ENCODE measurements at places on chromosomes 1 and 21.

GRCh38 chr1:41444246-41444645 is 40.2 kb downstream of the EDN2 start:
- no peak for DNase-seq

GRCh38 chr1:162137179-162137960 is 67.9 kb downstream of the NOS1AP start:
- DNase-seq = no peak

DNA sequence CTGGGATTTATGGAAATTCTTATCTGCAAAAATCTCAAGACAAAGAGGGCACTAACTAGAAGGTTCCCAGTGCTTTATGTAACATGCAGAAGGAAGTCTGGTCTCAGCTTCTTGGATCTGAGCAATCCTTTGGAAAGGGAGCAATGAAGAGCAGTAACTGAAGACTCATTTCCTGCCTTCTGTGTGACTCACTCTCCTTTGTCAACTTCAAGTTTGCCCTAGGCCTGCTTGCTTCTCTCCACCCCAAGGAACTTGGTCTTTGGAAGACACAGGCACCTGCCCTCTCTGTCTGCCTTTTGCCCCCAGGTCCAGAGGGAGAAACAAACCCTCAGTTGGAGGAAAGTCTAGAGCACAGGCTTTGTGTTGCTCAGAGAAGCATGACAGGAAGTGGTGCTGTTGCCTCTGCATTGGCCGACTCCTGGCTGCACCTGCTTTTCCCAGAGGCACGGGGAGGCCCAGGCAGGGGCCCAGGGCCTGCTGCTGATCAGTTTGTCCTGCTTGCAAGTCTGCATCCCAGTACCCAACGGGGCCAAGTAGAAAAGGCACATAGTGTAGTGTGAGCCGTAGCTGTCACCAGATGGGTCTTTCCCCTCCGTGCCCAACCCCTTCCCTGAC is 137.2 kb downstream of the DHRS3 start:
- no peak for DNase-seq

DNA sequence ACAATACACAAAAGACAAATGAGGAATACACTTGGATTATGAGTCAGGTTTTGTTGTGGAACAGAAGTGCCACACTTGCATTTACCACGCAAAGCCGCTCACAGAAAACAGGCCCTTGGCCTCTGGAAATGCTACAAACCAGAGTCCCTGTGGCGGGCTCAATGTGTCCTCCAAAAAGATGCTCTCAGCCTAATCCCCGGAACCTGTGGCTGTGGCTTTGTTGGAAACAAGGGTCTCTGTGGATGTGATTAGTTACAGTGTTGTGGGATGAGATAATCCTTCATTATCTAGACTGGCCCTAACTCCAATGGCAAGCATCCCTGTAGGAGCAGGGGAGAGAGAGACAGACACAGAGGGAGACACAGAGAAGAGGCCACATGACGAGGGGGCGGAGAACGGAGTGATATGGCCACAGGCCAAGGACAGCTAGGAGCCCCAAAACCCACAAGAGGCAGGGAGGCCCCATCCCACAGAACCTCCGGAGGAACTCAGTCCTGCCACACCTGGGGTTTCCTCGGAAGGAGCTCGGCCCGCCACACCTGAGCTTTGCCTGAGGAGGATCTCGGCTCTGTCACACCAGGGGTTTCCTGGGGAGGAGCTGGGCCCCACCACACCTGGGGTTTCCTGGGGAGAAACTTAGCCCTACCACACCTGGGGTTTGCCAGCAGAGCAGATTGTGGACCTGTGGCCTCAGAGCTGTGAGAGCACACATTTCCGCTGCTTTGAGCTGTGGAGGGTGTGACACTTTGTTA is 55.4 kb downstream of the NPHP4 start:
- DNase-seq = no peak

- DNase-seq = no peak
Measured at GRCh38 chr1:206001476-206001888, 1.7 kb downstream of the RAB7B start.

Measured in effector memory CD8-positive, alpha-beta T cell (primary cell).